ENCODE measurements at places on chromosomes 4 and X.
A peak's percentile ranks its signal among the peaks of the same experiment; 100 is the strongest.

- DNase-seq = no peak
Measured at GRCh38 chr4:140333523-140333922, 39.9 kb upstream of the SCOC start.

- no peak for DNase-seq
Measured at GRCh38 chr4:53644607-53645006, 53.3 kb upstream of the LNX1 start.

DNA sequence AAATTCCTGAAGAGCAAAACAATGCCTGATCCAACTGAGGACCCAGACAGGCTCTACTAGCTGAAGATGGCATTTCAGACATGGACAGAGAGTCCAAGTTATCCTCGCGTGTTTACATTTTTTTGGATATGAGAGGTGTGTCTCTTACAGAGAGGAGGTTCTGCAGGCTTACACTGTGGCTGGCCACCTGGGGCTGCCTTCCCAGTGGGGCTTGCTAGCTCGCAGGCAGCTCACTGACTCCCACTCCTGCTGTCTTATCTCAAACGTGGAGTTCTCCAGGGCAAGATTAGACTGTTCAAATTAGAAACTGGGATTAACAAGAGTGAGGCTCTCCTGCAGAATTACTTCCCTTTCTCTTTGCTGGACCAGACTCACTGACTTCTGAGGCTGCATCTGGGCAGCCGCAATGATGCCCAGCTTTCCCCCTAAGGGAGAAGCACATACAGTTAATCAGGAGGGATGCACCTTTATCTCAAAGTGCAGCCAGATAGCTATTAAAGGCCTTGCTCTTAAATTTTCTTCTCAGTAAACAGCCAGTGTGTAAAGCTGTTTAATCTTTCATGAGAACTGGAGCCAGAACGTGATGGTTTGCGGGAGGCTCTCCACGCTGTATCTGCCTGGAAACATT, 123.0 kb downstream of the ENPP6 start:
- DNase-seq = peak; percentile 89

- DNase-seq = no peak
Measured at GRCh38 chr4:40648742-40649281, 19.1 kb upstream of the RBM47 start.

- DNase-seq = no peak
Measured at GRCh38 chr4:143641361-143641760, 59.1 kb downstream of the FREM3 start.

- peak; percentile 26 for DNase-seq
Measured at GRCh38 chr4:94758141-94758699, 465 bp downstream of the BMPR1B start.

DNA sequence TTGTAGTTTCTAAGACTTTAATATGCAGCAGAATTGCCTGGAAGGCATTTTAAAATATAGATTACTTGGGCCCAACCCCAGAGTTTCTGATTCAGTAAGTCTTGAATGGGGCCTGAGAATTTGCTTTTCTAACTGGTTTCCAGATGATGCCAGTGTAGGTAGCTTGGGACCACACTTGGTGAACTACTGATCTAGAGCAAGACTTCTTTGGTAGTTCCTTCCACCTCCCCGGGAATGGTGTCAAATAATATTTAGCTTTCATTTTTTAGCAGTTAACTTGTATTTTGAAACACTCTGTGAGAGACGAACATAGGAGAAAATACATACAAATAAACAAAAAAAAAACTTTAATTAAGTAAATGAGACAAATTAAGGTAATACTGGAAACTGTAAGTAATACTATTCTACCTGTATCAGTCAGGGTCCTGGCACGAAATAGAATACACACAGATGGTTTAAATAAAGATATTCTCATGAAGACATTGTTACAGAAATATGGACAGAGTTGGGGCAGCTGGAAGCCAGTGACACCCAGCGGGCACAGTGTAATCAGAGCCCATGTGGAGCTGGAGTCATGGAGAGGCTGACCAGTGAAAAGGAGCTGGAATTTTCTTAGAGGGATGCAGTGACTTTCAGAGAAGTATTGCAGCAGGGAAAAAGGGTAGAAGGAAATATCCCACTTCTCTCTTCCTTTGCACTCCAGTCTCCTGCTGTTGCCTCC, 905.7 kb downstream of the CCSER1 start:
- DNase-seq = no peak

DNA sequence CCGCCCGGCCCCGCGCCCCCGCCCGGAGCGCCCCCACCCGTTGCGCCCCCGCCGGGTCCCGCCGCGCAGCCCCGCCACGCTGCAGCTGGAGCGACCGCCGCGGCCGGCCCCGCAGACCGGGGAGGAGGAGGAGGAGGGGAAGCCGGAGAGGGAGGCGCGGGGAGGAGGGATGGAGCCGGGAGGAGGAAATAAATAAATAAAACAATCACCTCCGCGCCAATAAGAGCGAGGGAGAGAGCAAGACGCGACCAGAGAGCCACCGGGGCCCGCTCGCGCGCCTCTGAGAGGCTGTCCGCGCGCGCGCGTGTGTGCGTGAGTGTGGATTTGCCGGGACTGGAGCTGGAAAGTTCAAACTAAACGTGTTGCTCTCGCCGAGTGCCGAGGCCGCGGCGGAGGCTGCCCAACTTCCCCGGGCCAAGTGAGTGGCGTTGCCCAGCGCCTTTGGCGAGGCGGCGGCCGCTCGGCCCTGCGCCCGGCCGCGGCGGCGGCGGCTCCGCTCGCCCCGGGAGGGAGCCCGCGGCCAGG, 2184.4 kb upstream of the TENM3 start:
- DNase-seq = peak; percentile 75

GRCh38 chr4:3822230-3822947, 56.2 kb downstream of the ADRA2C start:
- DNase-seq = no peak

GRCh38 chr4:7189066-7189465, 3.3 kb upstream of the SORCS2 start:
- no peak for DNase-seq

- no peak for DNase-seq
Measured at GRCh38 chr4:99507349-99507748, 3.5 kb upstream of the C4orf17 start.

- no peak for DNase-seq
Measured at GRCh38 chr4:173513651-173514050, 16.4 kb downstream of the HAND2 start.

GRCh38 chrX:119488749-119489148, 20.5 kb downstream of the SLC25A5 start:
- DNase-seq = peak; percentile 36

DNA sequence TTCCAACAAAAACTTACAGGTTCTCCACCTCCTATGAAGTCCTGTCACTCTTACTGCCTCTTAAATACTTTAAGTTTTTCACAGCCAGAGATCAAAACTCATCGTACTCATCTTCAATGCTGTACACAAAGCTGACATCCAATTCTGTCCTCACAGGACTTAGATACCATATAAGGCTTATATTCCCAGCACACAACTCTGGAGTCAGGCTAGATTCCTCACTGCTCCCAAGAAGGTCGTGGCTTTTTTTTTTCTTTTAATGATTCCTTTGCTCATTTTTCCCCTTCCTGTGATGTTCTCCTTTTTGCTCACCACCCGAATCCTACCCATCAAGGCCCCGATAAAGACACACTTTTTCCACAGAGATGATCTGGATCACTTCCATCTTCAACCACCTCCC, 914 bp downstream of the TRAPPC2 start:
- DNase-seq = no peak

GRCh38 chr4:84502955-84503373, 3.9 kb upstream of the NKX6-1 start:
- no peak for DNase-seq

GRCh38 chr4:44256414-44256813, 192.2 kb downstream of the KCTD8 start:
- DNase-seq = no peak

DNA sequence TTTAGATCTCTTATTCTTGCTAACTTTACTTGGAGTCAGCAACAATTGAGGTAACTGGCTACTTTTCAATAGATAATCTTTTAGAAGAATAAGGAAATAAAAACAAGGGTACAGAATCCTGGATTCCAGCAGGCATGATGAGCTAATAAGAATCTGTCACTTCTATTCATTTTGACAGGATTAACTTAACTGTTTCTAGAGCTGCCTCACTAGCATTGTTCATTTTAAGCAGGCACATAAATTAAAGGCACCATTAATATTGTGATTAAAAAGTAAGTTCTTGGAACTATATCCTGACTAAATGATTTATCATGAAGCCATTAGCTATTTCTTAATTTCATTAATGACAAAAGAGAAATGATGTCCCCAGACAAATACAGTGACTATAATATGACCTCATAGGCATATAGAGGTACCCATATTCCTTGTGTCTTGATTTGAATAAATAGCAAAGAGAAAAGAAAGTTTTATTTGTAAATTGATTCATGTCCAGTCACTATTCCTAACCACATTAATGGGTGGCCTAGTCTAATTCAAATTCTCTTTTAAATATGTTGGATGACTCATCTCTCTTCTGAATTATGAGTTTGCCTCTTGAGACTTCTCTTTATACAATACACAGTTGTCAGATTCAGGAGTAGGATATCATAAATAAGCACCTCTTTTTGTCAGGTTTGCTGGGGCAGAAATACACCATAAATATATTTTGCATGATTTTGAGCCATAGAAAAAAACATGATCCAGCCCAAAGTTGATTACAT, 343.0 kb downstream of the SLITRK2 start:
- no peak for DNase-seq

DNA sequence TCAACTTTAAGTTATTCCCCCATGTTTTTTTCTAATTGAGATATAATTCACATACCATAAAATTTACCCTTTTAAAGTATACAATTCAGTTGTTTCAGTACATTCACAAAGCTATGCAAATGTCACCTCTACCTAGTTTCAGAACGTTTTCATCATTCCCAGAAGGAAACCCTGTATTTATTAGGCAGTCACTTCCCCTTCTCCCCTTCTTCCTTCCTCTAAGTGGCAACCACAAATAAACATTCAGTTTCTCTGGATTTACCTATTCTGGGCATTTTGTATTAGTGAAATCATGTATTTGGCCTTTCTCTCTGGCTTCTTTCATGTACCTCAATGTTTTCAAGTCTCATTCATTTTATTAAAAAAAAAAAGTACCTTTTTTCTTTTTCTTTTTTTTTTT, 101.9 kb downstream of the TET2 start:
- no peak for DNase-seq

DNA sequence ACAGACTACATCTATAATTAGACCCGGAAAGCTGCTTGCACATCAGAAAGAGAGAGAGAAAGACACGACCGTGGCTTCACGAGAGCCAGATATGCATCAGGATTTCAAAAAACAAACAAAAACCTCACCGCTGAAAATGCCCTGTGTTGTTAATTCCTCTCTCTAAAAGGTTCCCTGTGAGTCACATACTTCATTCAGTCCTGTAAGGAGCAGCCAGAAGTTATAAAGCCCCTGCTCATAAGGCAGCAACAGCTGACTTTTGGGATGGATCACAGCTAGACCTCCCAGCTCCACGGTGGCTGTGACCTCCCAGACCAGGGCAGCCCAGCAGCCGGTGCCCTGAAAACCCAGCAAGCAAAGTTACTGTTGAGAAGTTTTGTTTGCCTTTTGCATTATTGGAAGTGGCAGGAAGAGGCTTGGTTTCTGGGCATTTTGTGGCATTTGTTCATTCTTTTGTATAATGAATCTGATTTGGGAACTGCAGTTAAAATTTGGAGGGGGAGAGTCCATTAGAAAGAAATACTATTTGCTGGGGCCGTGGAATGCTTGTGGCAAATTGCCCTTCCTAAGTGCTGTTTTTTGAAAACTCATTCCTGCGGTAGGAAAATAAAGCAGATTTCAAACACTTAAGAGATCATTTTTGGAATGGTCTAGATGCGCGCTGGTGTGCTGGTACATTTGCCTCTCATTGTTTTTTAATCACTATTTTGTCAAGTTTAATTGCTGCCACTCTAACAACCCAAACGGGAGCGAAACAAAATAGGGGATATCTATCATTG, 520.4 kb downstream of the BCOR start:
- DNase-seq = no peak

- DNase-seq = peak; percentile 35
Measured at GRCh38 chr4:8587469-8588195, 4.9 kb upstream of the CPZ start.

- no peak for DNase-seq
Measured at GRCh38 chrX:9379697-9380551, 84.9 kb upstream of the TBL1X start.

DNA sequence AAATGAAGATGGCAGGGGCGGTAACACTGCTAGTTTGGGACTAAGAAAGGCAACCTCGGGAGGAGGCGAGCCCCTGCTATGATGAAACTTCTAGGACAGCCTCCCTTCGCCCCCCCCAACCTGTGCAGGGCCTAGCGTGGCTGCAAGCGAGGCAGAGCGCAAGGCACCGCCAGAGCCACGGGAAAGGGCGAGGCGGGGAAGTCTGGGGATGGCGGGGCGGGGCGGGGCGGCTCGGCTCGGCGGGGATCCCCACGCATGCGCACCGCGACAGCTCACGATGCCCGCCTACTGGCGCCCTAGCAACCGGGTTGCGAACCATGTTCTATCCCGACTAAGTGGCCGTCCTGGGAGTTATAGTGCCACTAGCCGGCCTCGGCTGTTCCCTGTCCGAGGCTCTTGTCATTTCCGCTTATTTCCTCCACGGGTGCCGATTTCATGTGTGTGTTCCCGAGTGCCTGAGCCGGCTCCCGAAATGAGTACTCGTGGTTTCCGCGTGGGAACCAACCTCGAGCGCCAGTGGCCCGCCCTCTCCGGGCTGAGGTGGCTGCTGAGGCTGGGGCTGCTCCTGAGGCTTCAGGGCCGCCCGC, 28.7 kb upstream of the RBMX start:
- DNase-seq = peak; percentile 54

- DNase-seq = no peak
Measured at GRCh38 chr4:81410680-81411079, 61.0 kb downstream of the RASGEF1B start.

DNA sequence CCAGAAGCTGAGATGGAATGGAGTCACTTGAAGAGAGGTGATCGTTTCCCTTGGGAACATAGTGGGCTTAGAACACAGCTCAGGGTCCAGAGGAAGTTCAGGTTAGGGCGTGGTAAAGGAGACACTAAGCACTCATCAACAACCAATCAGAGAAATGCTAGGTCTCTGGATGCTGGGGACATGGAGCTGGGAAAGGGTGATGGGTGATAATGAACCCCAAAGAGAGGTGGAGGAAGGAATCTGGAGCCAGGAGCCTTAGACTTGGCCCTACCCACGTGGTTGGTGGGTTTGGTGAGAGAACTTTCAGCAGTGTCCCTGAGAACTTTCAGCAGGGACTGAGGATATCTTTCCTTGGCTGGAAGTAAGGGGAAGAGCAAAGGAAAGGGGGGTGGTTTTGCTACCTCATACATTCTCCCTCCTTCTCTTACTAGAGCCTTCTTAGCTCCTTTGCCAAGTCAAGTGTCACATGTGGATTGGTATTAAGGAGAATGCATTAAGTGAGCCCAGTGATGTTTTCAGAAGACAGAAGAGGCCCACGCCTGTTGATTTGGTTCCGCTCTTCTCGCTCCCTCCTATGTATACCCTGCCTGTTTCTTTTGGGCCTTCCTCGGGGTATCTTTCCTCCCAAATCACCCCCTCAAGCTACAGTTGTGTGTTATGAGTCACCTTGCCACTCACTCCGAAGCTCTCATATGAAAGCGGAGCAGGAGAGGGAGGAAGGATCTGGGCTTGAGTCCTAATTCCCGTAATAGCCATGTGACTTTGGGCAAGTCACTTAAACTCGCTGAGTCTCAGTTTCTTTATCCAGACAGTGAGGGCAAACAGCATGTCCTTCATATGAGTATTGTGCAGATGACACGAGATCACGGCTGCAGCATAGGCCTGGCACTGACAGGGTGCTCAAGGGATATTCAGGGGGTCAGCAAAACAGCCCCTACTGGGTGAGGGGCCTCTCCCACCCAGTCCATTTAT, 63.1 kb downstream of the TSC22D3 start:
- no peak for DNase-seq

Data from posterior cingulate gyrus (tissue), 11 donors.